ENCODE measurements at places on chromosomes 6 and 20.

DNA sequence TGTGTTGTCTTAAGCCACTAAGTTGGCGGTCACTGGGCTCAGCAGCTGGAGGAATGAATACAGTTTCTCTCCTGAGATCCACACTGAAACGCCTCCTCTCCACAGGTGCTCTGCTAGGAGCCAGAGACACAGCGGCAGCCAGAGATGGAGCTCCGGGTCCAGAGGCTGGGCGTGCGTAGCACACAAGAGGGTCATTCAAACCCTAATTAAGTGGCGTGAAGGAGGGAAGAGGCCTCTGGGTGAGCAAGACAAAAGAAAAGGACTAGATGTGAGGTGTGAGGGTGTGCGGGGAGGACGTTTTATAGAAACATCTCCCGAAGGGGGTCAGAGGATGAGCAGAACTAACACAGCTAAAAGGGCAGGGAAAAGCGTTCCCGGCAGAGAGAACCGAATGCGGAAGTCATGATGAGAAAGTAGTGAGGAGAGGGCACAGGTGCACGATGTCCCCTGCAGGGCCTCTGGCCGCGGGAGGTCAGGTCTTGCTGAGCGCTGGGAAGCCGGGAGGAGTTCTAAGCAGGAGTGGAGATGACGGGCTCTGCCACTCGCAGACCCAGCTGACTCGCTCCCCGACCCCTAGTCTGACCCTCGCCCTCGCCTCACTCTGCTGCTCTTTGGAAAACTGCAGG, 54.4 kb downstream of the BMP7 start:
- no peak for DNase-seq

DNA sequence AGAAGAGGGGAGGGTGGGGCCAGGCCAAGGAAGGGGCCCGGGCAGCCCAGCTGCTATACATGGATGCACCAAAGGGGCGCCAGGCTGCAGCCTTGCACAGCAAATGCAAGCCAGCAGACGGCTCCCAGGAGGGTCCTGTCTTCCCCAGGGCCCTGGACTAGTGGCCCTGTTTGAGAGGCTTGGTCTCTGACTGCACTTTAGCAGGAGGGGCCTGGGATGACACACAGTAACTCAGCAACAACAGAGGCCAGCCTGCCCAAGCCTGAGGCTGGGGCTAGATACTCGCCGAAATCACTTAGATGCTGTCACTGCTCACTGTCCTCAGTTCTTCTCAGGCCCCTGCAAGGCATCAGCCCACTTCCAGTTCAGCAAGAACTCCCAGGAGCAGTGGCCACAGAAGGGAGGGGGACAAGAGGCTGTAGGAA, 73.5 kb downstream of the TRAM2 start:
- DNase-seq: no peak

- no peak for DNase-seq
Measured at GRCh38 chr6:118460958-118461470, 87.1 kb upstream of the PLN start.

- DNase-seq: no peak
Measured at GRCh38 chr6:18395856-18396197, 8.7 kb downstream of the RNF144B start.

- no peak for DNase-seq
Measured at GRCh38 chr6:125974214-125974866, 12.0 kb upstream of the TRMT11 start.

DNA sequence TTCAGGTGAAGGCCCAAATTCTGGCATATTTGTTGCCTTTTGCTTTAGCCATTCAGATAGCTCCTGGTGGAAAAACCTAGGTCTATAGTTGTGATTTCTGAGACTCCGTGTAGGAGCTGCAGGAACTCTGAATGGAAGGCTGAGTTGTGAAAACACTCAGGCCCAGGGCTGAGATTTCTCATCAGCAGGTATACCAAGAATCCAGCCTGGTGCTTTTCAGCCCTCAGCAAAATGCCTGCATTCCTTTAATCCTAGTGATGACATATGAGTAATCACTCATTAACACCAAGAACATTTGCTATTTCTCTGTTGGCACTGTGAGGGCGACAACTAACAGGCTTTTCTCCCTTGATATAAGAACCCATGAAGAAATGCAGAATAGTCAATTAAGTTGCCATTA, 546.1 kb upstream of the MAN1A1 start:
- no peak for DNase-seq

DNA sequence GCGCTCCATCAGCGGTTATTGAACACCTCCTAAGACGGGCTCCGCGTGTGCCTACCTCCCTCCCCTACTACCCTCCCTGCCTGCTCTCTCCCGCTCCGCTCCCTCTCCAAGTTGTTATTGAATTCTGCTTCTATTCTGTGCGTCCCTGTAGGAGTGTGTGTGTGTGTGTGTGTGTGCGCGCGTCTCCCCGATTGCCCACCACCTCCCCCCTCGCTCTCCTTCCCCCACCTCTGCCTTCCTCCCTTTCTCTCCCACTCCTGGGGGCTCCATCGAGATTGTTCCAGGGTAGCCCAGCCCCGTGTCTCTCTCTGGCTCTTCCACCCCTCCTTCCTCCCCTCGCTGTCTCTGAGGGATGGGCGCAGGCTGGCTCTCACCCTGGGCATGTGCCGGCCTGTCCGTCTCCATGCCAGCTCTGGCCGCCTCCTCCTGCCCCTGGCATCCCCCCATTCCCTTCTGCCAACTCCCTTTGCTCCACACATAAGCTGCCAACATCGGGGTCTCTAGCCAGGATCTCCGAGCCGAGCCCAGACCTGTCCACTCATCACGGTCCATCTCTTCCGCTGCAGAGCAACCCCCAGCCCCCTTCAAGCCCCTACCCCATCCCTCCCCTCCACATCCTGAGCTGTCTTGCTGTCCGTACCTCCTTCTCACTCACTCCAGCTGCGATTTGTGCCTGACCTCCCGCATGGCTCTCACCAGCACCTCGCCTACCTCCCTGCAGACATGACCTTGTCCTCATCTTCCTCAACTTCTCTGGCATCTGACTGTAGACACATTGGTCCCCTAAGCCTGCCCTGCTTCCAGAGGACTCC, 68.5 kb downstream of the SRC start:
- DNase-seq: no peak

DNA sequence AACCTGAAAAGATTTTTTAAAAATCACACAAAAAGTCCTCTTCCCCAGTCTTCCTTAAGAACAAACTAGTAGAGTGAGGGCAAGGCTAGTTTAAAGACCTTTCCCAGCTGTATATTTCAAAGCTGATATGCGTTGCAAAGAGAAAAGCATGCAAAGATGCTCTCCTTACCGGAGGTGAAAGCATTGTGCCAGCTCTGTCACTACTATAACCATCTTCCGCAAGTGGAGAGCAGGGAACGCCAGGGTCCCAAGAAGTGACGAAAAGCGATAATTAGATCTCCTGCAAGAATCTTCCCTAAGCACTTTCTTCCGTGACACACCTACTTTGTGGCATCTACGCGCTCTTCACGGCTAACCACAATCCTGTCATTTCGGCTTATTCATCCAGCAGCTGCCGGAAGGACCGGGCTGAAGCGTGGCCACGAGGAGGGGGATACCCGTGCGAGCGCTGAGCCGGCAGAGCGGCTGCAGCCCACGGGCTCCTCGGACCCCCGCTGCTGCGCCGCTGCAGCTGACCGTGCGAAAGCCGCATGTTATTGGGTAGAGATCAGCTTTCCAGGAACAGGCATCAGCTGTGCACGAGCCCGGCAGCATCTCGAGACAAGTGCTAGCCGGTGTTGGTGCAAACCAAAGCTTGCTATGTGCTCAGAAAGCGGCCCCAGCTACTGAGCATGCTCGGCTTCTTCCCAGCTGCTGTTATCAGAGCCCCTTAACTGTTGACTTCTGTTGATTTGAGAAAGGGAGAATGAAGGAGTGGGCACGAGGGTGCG, 57.2 kb upstream of the ARHGAP18 start:
- DNase-seq: peak; percentile 84

DNA sequence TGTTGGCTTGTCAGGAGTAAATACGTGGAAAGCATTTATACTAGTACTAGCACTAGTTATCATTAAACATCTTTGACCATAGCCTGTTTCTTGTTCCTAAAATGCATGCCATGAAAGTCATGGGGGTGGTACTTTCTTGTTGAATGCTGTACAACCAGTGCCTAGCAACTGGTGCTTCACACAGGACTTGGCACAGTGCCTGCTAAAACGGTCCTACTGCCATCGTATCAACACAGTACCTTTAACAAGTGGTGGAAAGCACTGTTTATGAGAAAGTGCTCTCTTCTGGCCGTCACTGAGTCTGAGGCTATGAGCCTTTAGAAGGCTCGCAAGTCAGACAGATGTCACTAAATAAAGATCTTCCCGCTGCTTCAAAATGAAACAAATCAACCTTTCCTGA, 21.6 kb downstream of the ZNFX1 start:
- no peak for DNase-seq

- DNase-seq: peak; percentile 81
Measured at GRCh38 chr20:63552481-63553249, 1.3 kb upstream of the FNDC11 start.

GRCh38 chr20:63268256-63268655, 4.4 kb upstream of the ARFGAP1 start:
- DNase-seq: no peak

GRCh38 chr6:156182356-156182755, 594.8 kb upstream of the ARID1B start:
- DNase-seq: no peak

DNA sequence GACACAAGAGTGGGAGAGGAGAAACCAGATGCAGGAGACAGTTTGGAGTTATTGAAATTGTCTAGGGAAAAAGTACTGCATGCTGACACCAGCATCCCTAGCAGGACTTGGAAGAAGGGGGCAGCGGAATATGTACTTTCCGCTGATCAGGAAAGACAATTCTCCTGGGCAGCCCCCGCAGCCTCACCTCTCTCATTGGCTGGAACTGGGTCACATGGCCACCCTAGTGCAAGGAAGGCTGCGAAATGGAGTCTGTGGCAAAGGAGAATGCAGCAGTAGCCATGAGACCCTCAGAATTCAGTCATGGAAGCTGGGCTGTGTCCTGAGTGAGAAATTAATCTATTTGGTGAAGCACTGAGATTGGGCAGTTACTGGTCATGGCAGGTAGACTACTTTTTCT, 131.3 kb downstream of the CLIC5 start:
- no peak for DNase-seq

- no peak for DNase-seq
Measured at GRCh38 chr6:163531122-163531521, 116.6 kb downstream of the QKI start.

DNA sequence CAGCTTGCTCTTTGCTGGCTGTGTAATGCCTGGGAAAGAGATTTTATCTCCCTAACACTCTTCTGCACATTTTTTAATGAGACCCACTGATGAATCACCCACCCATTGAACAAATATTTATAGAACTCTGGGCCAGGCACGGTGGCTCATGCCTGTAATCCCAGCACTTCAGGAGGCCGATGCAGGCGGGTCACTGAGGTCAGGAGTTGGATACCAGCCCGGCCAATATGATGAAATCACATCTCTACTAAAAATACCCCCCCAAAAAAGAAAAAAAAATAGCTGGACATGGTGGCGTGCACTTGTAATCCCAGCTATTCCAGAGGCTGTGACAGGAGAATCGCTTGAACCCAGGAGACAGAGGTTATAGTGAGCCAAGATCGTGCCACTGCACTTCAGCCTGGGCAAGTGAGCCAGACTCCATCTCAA, 82.1 kb upstream of the SIRPA start:
- DNase-seq: no peak

DNA sequence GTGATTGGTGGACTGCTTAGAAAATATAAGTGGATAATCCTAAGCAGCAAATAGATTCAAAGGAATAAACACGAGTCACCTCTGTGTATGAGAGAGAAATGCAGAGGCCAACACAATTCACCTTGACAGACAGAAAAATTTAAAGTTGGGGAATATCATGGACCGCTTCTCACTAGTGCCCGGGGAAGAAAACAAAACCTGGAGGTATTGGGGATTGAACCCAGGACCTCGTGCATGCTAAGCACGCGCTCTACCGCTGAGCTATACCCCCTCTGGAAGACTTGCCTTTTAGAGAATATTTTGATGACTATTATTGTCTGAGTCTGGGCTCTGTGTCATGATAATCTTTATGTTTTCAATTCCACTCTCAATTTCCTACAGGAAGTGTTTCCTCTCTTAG, 111.9 kb downstream of the TRIM27 start:
- DNase-seq: no peak

DNA sequence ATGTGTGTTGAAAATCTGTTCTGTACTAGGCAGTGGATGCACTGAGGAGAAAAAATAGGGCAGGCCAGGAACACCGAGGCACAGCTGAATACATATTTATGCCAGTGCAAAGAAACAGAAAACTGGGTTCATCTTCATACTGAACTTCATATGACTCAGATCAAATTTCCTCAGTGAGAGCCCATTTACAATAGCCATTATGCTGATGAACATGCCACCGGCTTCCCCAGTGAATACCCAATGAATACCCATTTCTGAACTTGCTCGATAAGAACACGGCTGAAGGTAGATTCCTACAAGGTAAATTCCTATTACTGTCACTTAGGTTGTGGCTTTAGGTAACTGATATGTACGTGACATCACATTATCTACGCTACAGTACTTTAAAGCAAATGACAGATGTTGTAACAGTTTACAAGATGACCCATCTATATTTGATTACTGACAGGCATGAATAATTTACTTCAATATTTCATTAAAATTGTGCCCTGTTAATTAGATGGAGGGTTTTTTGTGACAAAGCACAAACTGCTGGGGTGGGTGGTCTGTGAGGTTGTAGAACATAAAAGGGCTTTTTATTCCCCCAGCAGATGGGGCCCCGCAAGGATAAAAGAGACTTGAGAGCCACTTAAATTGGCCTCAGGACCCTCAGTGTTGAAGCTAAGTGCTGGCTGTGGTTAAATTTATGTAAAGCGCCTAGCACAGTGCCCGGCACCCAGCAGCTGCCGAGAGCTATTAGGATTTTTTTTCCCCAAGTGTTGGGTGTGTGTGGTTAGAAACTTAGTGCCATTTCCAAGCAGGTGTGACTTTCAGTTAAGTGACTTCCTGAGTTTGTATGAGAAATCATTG, 264.5 kb downstream of the CD83 start:
- no peak for DNase-seq

DNA sequence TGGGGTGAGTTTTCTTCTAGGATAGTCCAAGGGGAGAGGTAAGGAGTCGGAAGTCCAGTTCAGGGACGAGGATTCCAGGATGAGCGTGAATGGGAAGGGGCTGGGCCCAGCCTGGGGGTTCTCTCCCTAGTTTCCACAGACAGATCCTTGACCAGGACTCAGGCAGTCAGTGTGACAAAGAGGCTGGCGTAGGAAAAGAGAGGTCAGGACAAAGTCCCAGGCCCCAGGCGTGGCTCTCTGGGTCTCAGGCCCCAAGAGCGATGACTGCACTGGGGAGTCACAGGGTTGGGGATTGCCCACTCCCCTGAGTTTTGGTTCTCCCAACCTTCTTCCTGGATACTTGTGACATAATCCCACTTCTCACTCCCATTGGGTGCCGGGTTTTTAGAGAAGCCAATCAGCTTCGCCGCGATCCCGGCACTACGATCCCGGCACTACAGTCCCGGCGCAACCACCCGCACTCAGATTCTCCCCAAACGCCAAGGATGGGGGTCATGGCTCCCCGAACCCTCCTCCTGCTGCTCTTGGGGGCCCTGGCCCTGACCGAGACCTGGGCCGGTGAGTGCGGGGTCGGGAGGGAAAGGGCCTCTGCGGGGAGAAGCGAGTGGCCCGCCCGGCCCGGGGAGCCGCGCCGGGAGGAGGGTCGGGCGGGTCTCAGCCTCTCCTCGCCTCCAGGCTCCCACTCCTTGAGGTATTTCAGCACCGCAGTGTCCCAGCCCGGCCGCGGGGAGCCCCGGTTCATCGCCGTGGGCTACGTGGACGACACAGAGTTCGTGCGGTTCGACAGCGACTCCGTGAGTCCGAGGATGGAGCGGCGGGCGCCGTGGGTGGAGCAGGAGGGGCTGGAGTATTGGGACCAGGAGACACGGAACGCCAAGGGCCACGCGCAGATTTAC, 46.2 kb upstream of the TRIM26 start:
- peak; percentile 85 for DNase-seq
